Central memory CD4-positive, alpha-beta T cell (primary cell): ENCODE measurements at places on chromosomes 2 and 18.
A peak's percentile ranks its signal among the peaks of the same experiment; 100 is the strongest.

- no peak for DNase-seq
These were observed 131.4 kb downstream of the ZNF236 start for GRCh38 chr18:76953583-76954233.

- DNase-seq, result no peak
These were observed 1117.6 kb upstream of the SLC39A10 start for GRCh38 chr2:194539425-194539824.

- DNase-seq, result no peak
These were observed 381.3 kb downstream of the SOX11 start for GRCh38 chr2:6073191-6074088.

GRCh38 chr18:44988821-44989587 lies 308.3 kb downstream of the SETBP1 start:
- DNase-seq, result no peak

DNA sequence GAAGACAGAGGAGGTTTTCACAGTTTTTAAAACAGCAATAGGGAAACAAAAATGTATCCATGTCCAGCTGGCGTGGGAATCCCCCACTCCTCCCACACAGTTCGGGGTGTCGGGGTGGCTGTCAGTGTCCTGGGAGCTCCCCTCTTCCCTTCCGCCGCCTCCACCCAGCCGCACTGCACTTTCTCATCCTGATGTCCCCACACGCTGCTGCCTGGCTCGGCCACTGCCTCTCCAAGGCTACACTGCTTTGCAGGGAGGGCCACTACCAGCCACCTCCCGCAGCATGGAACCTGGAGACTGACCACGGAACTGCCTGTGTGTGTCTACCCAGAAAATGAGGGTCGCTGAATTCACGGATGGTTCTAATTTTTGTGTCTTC lies 138.7 kb upstream of the CTDP1 start:
- DNase-seq, result no peak

DNA sequence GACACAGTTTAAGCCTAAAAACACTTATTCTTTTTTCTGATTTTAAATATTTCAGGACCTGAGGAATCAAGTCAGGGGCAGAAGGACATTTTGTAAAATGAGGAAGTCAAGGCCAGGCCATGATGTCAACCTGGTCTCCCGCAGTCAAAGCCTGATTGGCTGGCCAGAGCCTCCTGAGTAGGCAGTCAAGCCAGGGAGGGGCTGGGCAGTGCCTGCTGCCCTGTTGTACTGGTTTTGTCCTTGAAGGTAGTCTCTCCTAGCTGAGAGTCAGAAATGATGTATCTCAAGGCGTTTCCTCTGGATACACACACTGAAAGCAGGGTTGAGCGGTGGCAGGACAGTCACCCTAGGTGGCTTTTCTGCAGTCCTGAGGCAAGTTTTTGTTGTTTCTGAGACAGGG lies 19.8 kb downstream of the CCT7 start:
- no peak for DNase-seq

- no peak for DNase-seq
These were observed 228.6 kb downstream of the RND3 start for GRCh38 chr2:150258781-150259307.

- DNase-seq, result no peak
These were observed 12.5 kb downstream of the SDC1 start for GRCh38 chr2:20212459-20212870.

- no peak for DNase-seq
These were observed 55.6 kb downstream of the THADA start for GRCh38 chr2:43540021-43540779.

DNA sequence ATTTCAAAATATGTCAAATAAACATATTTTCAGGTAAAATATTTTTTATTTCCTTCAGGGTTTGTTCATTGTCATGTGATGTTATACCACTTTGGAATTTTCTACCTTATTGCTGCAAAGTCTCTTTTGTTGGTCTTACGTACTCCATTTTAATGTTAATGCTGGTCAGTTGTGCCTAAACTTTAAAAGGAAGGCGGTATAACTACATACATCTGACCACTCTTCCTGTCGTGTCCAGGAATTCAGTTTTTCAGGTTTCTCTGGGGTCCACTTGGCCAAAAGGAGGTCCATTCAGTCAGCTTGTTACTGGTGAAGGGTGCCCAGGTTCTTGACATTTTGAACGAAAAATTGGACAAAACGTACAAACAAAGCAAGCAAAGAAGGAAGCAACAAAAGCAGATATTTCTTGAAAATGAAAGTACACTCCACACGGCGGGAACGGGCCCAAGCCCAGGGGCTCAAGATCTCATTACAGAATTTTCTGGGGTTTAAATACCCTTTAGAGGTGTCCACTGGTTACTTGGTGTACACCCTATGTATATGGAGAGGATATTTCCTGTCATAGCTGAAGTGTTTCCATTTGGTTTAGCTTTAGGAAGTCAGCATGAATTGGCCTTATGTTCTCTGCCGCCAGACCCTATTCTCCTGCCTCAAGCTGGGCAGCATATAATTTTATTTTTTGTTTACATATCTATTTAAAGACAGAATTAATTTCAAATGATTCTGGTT lies 471.7 kb upstream of the CDH7 start:
- no peak for DNase-seq

DNA sequence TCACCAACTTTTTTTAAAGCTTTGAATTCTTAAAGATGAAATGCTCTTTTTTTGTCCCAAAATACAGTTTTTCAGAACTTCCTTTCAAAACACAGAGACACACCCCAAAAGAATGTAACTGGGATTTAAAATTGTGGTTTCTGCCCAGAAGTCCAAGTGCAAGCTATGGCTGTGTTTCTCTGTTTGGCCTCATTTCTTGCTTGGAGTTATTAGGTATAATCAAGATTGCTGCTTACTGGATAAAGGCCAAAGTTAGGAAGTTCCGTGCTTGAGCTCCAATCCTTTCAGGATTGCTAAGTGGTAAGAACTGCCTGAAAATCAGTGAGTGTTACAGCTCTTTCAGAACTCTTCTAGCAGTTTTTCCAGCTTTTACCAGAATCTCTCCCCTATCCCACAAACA lies 16.9 kb downstream of the ZBTB7C start:
- DNase-seq, result no peak

- no peak for DNase-seq
These were observed 5.9 kb upstream of the PSMA8 start for GRCh38 chr18:26127786-26128185.

GRCh38 chr2:216620786-216621185 lies 12.4 kb upstream of the IGFBP2 start:
- DNase-seq, result no peak

DNA sequence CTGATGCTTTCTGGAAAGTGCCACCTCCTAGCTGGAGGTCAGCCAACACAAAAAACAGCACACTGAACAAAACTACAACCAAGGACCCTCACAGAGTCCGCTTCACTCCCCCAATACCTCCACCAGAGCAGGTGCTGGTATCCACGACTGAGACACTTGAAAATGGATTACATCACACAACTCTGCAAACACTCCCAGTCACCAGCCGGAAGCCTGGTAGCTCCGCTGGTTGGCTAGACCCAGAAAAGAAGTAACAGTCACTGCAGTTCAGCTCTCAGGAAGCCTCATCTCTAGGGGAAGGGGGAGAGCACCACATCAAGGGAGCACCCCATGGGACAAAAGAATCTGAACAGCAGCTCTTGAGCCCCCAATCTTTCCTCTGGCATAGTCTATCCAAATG lies 175.4 kb downstream of the LCLAT1 start:
- DNase-seq, result no peak

DNA sequence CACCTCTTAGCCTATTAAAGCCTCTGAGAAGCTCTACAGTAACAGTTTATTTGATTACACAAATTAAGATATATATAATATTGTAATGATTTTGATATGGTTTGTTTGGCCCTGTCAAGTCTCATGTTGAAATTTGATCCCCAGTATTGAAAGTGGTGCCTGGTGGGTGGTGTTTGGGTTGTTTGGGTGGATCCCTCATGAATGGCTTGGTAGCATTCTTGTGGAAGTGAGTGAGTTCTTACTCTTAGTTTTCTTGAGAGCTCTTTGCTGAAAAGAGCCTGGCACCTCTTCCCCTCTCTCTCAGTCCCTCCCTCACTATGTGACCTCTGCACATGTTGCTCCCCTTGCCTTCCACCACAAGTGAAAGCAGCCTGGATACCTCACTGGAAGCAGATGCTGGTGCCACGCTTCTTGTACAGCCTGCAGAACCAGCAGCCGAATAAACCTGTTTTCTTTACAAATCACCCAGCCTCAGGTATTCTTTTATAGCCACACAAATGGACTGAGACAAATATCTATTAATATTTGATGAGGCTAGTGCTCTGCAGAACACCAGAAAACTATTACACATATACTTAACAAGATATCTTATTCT lies 52.8 kb downstream of the SLC4A10 start:
- no peak for DNase-seq

DNA sequence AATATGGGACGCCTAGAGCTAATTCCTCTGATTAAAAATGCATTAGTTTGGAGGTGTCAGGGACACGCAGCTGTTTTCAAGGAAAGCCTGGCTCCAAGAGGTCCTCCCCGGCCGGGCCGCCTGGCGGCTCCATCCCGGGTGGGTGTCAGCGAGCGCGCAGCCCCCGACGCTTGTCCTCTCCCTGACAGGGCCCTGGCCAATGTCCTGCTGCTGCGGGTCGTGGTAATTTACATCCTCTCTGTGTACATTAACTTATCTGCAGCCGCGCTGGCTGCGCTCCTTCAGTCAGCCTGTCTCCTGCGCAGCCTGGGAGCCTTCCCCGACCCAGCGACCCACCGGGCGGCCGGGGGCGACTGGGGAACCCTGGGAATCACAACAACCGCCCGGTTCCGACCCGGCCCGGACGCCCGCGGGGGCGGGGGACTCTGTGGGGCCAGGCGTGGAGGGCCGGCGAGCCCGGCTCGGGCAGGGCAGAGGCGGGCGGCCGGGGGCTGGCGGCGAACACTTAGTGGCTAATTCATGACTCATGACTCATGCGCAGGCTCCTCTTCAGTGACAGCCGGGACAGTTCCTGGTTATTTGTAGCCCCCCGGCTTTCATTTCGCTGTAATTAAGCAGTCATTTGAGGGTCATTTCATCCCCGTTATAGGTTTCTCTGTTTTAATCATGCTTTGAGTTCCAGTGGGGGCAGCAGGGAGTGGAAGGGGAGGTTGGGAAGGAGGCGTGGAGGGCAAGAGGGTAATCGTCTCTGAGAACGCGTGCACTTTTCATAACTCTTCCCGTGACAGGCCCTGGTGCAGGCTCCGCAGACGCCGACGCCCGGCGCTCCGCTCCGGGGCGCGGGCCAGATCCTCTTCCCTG lies 141.9 kb upstream of the CTAGE1 start:
- no peak for DNase-seq

DNA sequence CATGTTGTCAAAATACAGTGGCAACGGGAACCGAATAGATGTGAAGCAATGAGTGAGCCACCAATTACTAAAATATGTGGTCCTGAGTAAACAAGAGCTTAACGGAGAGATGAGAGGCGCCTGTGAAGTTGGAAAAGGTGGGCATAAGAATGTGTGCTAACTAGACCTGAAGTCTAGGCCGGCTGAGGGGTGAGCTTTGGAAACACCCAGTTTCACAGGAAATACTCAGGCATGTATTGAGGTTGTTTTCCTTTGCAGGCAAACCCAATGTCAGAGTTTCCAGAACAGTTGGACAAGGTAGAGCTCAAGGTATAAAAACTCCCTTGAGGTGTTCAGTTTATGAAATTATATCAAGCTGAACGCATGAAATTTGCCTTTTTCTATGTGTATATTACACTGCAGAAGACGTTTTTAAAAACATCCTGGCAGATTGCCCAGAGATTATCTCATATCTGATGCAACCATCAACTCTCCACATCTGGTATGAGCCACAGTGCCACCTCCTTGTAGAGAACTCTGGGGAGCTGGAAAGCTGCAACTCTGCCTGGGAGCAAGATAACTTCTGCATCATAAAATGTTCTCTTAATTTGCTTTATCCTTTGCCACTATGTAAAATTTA lies 3.9 kb upstream of the WDSUB1 start:
- DNase-seq, result peak; percentile 25

- DNase-seq, result no peak
These were observed 34.2 kb downstream of the PMS1 start for GRCh38 chr2:189818249-189819038.

DNA sequence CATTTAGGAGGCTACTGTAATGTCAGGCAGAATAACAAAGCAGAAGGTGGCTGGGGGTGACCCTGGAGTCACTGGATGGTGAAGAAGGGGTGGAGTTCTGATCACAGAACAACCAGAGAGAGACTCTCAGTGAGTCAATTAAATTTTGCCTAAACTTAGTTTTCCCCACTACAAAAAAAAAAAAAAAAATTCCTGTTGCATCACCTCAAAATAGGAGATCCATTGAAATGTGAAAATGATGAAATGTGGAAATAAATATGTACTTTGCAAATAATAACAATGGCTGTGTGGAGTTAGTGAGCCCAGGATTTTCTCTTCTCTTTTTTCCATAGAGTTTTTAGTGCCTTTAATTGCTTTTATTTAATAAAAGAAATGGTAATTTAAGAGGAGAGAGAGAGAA lies 165.5 kb downstream of the GFPT1 start:
- DNase-seq, result no peak

DNA sequence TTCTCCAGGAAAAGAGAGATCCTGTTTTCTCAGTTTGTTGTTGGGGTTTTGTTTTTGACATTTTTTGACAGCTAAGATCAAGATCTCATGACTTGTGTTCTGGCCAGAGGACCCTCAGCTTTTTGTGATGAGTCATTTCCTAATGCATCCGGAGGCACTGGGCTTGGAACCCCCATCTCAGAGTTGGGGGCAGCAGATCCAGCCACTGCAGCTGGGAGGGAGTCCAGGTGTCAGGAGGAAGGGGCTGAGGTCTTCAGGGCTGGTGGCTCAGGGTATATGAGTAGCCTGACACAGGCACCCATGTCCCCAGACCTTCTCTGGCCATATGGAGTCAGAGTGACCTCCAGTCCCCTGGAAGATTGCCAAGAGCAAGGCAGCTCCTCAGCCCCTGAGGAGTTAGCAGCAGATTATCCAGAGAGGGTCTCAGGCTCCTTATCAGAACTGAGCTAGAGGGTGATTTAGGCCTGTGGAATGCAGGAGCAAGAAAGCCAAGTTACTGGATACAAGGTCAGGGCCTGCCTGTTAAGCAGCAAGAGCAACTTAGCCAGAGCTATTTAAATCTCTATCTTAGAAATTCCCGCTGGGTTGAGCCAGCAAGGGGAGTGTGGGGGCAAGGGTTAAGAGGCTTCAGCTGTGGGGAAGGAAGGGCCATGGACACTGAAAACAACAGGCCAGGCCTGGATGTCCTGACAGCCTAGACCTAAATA lies 62.4 kb downstream of the TANC1 start:
- no peak for DNase-seq

DNA sequence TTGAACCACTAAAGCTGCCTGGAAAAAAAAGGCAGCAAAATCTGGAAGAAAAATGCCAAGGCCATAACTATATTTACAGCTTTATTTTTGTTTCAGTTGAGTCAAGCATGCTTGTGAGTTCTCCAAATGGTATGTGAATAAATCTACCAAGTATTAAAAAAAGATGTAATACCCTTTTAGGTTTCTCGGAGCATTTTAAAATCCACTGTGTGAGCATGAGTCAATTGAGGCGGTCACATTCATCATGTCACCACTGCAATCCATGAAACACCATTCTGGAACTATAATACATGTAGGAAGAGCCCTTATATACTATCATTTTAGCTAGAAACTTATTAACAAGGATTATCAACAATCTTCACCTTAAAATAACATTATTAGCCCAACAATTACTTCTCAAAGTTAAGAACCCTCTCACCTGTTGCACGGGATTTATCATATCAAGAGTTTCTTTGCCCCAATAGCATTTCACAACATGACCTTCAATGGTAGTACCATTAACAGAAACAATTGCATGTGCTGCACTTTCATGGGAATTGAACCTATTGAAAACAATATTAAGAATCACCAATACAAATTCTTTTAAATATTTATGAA lies 24.2 kb upstream of the C2orf42 start:
- DNase-seq, result no peak
